ENCODE measurements at places on chromosomes 3 and 15.
A peak's percentile ranks its signal among the peaks of the same experiment; 100 is the strongest.

DNA sequence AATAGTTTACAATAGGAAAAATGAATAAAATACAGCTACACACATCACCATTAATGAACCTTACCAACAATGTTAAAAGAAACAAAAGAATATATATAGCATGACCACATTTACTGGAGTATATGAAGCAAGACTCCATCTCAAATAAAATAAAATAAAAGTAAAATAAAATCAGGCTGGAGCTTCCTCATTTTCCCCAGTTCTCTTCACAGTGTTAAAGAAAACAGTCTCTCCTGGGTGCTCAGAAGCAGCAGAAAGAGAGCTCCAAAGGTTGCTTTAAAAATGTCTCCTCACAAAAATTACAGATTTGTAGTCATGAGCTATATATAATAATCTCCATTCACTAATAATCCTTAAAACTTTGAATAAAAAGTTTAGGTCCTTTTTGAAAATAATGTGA, 48.8 kb downstream of the PIK3CB start:
- no peak for DNase-seq

GRCh38 chr3:69510481-69511030, 124.7 kb upstream of the FRMD4B start:
- DNase-seq: peak; percentile 8

- DNase-seq: no peak
These were observed 96.7 kb downstream of the SV2B start for GRCh38 chr15:91196768-91197167.

GRCh38 chr3:12585181-12585580, 28.3 kb downstream of the MKRN2 start:
- no peak for DNase-seq

DNA sequence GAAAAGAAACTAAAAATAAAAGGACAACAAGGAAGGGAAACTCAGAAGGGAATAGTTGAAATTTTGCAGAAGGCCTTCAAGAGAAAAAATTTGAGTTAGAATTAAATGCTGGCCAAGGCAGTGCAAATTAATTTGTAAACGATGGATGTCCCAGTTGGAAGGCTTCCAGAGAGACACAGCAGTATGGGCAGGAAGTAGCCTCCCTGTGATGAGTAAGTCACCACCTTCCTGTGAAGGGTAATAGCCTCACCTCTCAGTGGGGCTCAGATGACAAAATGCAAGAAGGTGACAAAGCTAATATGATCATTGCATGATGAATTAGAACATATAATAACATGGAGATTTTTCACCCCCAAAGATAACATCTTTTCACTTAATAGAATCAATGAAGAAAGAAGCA, 27.3 kb upstream of the TMCO5A start:
- DNase-seq: peak; percentile 39

- peak; percentile 14 for DNase-seq
These were observed 118.6 kb downstream of the ANO10 start for GRCh38 chr3:43503067-43503728.

GRCh38 chr15:25803036-25803435, 60.1 kb downstream of the ATP10A start:
- no peak for DNase-seq

GRCh38 chr3:188788621-188789081, 383.1 kb upstream of the TPRG1 start:
- peak; percentile 81 for DNase-seq

DNA sequence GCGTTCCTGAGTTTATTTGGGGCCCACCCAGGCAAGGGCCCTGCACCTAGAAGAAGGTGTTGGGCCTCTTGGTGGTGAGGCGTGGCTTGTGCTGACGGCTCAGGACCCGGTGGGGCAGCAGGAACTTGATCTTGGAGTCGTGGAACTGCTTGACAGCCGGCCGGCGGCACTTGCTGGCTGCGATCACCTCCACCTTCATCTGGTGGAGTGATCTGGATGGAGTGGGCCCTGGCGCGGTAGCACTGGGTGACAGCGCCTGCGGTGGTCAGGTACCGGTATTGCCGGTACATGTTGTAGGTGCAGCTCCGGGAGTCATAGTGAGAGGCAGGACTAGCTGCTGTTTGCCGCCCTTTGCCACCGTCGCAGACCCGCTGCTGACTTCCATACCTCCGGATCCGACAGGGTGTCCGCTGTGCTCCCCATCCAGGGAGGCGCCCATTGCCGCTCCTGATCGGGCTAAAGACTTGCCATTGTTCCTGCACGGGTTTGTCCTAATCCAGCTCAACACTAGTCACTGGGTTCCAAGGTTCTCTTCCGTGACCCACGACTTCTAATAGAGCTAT, 136.8 kb downstream of the ANO10 start:
- DNase-seq: no peak

- no peak for DNase-seq
These were observed 50.7 kb upstream of the NIPA1 start for GRCh38 chr15:22735781-22736180.

DNA sequence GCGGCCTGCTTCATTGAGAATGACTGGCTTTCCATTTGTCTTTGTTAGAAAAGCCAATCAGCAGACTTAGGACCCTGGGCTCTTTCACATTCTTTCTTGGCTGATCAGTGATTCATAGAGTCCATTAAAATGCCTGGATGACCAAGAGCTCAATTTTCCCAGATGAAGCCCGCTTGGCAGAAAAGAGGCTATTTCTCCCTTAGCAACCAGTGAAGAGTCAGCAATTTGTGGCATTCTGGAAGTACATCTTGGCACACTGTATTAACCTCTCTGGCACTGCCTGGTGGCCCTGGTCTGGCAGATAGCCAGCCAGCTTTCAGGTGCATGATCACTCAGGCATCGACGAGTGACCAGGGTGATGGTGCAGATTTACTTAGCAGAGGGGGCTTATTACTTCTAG, 145.7 kb upstream of the PLAAT1 start:
- DNase-seq: no peak

DNA sequence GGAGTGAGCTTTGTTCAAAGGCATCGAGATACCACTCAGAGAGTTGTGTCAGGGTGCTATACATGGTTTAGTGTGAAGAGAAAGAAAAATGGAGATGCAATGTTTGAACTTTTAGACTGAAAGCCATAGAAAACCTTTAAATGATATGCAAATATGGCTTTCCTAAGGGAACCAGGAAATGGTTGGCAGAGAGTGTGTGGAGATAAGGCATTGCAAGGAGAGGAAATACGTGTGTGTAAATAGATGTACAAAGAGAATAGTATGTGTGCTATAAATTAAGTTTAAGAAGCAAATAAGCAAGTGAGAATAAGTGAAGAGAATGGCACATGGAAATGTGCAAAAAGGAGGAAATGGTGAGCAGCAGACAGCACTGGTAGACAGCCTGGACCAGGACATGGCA, 198.1 kb downstream of the SLC9A9 start:
- DNase-seq: no peak

DNA sequence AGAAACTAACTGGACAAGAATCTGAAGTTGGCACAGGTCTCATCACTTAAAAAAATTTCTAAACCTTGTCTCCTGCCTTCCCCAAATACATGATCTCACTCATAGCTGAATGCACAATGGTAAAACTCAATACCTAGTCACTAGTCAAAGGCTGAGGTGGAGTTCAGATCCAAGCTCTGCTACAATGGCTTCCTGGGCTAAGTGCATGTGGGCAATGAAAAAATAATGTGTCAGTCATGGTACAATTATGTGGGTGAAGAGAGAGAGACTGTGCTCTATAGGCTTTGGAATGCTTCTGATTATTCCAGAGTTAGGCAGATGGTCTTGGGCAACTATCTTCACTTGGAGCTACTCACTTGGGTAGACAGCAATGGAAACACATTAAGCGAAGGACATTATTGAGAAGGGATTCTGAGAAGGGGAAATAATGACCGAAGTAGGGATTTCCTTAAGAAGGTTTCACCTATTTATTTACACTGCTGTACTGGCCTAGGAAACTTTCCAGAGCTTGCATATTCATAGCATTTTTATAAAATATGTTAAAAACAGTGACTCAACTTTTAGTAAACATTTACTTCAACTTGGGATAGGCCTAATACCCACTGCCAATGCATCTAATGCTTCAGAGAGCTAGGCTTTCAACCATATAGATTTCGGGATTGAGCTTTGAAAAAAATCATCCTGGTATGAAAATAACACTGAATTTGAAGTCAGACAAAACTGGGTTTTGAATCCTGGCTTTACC, 58.7 kb upstream of the PLXND1 start:
- peak; percentile 96 for DNase-seq

- DNase-seq: no peak
These were observed 84.5 kb downstream of the MITF start for GRCh38 chr3:69823743-69824142.

DNA sequence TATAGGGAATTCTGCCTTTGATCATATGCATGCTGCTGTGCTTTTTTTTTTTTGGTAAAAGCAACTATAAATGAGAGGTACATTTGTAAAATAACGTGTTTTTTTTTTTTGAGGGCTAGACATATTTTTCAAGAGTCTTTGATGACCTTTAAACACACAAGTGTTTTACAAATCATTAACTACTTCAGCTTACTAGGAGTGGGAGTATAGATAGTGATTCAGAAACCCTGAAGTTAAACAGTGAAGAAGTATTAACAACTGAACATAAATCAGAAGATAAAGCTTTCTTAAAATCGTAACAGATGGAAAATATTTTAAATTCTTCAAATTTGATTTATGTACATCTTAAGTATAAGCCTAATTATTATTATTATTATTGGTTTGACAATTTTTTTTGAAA, 2.9 kb upstream of the GMNC start:
- DNase-seq: no peak

DNA sequence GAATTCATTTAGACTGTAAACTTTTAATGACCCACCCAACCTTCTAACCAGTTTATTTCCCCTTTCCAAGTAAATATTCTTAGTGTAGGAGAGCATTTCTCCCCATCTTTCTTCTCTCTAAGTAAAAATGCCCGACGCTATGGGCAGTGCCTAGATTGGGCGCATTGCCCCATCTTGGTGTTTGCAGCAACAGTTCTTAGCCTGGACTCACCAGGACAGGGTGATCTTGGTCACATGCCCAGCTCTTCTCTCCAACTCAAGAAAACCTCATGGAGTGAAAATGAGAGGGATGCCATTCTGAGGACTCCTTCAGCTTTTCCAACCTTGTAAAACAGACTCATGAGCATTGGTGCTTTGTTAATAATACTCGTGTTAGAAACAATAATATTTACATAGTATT, 76.7 kb downstream of the GHSR start:
- DNase-seq: no peak

DNA sequence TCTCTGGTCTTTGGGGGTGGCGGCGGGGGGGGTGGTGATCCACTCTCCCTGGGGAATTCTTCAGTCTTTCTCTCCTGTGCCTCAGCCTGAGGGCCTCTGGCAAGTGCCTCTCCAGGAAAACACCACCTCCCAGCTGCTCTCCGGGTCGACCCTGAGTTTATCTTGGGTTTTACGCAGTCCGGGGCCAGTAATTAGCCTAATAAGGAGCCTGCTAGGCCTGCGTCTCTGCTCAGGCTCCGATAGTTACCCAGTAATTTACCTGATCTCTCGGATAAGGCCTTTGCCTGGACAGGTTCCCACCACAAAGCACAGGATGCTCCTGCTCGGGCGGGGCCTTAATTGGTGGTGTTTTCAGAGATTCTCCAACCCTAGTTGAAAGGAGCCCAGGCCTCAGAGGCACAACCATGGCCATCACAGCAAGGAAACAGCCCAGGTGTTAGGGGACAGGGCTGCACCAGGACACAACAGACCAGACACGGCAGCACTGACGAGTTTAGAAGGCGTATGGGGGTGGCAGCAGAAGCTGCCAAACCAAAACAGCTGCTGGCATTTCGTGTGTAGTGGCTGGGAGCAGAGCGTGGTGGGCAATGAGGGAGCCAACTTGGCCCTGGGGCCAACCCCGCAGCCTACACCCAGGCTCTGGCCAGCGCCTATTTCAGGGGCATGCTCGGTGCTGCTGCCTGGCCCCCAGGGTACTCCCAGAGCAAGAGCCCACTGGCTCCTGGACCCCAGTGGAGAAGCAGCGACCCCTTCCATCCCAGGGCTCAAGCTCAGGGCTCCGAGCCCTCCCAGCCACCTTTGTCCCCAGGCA, 71.4 kb downstream of the KLF13 start:
- peak; percentile 78 for DNase-seq

- peak; percentile 51 for DNase-seq
These were observed 321.8 kb downstream of the FEZF2 start for GRCh38 chr3:62051506-62051905.

DNA sequence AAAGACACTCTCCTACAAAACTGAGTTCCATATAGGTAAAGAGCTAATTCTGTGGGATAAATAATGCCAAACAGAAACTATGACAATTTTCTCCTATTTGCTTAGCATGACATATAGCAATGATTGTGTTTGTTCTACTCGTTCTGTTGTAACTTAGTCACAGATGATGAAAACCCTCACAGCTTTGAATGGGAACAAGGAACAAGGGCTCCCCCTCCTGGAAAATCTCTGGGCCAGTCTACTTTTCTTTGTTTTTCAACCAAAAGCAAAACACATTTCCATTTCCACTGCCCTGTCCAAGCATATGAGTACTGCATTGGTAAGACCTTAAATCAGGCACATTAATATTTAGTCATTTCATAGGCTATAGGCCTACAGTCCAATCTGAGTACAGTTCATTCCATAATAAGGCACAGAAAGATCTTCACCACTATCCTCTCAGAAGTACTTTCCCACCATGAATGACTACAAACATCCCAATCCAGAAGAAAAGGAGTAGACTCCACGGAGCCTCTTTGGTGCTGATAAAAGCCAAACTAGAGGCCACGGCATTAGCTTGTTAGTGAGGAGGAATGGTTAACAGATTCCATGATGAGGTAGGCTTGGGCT, 67.1 kb downstream of the ATP8B4 start:
- peak; percentile 37 for DNase-seq

DNA sequence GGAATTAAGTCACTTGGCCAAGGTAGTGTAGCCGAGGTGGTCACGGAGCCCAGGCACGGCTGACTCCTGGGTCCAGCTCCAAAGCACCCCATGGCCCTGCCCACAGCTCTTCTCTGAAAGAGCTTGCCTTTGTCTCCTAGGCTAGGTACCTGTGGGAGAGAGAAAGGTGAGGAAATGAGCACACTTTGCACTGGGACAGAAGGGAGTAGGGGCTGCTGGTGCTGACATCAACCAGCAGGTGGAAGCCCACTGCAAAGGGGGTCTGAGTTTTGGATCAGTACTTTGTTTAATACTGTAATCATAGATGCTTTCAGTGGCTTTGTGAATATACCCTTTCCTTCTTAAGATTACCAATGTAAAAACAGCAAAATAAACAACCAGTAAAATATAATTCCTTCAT, 128.3 kb upstream of the EIF1B start:
- DNase-seq: no peak

- DNase-seq: no peak
These were observed 280.6 kb downstream of the ROBO2 start for GRCh38 chr3:77320514-77320913.

Measured in foreskin keratinocyte (primary cell).